ENCODE measurements at places on chromosomes 6 and 20. TPM values are rescaled to one million over a fixed set of nuclear protein-coding genes. Genes with fewer than 3 reads are reported as not detected.

DPPA5 gene
- total RNA-seq, result not detected

GRCh38 chr6:166251211-166251610 is 57.0 kb downstream of the PRR18 start:
- DNase-seq, result no peak

- no peak for DNase-seq
Observed at GRCh38 chr6:10363911-10364310, 51.0 kb downstream of the TFAP2A start.

DNA sequence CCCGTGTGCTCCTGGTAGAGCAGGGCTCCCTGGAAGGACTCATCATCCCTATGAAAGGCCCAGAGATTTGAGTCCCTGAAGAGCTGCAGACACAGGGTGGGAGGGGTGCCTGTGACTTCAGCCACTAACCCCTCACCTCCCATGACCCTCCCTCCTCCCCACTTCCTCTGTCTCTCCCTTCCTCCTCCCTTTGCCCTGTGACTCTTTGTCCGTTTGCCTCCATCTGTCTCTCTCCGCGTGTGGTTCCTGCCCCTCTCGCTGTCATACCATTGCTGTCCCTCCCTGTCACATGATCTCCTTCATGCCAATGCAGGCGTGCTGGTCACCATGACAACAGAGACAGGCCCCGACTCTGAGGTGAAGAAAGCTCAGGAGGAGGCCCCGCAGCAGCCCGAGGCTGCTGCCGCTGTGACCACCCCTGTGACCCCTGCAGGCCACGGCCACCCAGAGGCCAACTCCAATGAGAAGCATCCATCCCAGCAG is 19.0 kb downstream of the EPB41L1 start:
- DNase-seq, result peak; percentile 7

DNA sequence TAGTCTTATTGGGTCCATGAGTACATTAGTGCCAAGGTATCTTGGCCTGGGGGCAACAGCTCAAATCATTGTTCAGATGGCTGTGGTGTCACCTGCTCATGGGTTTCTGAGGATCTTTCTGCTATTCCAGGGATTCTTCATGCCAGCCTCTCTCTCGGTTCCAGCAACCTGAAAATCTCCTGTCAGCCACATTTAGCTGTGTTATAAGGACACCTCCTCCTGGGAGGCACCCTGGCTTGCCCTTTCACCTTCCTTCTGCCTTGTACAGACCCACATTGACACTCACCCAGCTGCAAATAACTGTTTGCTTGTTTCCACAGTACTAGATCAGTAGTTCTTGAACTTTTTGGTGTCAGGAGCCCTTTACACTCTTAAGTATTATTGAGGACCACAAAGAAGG is 159.9 kb downstream of the GRM4 start:
- no peak for DNase-seq

DNA sequence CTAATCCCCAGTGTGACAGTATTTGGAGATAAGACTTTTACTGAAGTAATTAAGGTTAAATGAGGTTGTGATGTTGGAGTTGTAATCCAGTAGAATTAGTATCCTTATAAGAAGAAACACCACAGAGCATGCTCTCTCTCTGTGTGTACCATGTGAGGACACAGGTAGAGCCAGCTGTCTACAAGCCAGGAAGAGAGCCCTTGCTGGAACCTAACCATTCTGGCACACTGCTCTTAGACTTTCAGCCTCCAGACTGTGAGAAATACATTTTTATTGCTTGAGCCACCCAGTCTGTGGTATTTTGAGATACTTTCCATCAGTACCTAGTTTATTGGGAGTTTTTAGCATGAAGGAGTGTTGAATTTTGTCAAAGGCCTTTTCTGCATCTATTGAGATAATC is 110.2 kb downstream of the PHF3 start:
- no peak for DNase-seq

MPIG6B gene
- total RNA-seq, result 0.16 TPM

- no peak for DNase-seq
Observed at GRCh38 chr6:3316331-3316730, 57.6 kb downstream of the PSMG4 start.

DNA sequence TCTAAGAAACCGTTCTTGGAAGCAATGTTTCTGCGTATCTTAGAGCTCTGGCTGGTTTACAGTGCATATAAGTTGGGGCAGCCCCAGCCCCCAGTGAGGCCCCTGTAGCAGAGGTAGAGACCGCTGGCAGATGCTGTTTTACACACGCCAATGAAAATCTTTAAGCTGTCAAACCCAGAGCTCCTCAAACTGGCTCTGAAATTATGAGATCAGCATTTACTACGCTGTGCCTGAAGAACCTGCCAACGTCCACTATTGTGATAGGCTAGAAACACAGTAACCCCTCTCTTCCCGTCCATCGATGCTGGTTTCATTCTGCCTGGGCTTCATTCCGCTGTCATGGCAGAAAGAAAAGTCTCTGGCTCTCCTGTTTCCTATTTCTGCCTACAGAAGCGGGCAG is 160.6 kb downstream of the SMOC2 start:
- DNase-seq, result no peak

BTNL2 gene
- total RNA-seq, result not detected

GRCh38 chr6:129679275-129679674 is 30.7 kb downstream of the ARHGAP18 start:
- DNase-seq, result no peak

GSS gene
- total RNA-seq, result 50.3 TPM

- DNase-seq, result no peak
Observed at GRCh38 chr6:168225471-168225911, 94.1 kb downstream of the DACT2 start.

OVOL2 gene
- not detected for total RNA-seq

SNAP25 gene
- not detected for total RNA-seq

- DNase-seq, result peak; percentile 21
Observed at GRCh38 chr6:89239338-89239737, 22.2 kb upstream of the GABRR1 start.

GRCh38 chr20:64099880-64100565 is 7.3 kb downstream of the NPBWR2 start:
- DNase-seq, result no peak

DNA sequence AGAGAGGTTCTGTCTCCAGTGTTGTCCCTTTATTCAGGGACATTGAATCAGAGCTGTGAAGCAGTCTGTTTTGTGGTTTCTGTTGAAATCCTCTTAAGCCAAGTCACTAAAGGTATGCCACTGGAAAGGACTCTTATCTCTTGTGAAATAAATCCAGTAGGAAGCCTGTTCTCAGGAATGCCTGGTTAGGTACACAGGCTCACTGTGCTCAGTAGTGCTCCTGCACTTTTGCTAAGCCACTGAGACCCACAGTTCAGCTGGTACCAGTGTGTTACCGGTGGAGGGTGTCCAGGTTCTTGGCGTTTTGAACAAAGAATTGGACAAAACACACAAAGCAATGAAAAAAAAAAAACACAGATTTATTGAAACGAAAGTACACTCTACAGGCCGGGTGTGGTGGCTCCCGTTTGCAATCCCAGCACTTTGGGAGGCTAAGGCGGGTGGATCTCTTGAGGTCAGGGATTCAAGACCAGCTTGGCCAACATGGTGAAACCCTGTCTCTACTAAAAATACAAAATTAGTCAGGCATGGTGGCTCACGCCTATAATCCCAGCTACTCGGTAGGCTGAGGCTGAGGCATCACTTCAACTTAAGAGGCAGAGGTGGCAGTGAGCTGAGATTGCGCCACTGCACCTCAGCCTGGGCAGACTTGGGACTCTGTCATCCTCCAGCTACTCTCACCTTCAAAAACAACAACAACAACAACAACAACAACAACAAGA is 186.1 kb downstream of the JARID2 start:
- no peak for DNase-seq

DNA sequence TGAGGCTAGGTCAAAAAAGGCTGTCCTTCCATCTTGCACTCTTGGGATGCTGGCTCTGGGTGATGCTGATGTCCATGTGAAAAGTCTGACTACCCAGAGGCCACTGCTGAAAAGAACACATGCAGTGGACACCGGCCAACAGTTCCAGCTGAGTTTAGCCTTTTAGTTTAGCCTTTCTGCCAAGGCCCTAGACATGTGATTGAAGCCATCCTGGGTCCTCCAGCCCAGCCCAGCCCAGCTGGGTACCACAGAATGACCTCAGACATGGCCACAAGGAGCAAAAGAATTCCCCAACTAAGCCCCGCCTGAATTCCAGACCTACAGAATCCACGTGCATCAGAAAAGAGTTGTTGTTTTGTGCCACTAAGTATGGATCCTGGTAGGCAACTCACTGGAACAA is 17.4 kb downstream of the PIGT start:
- no peak for DNase-seq

- DNase-seq, result no peak
Observed at GRCh38 chr6:39769012-39769411, 23.2 kb upstream of the DAAM2 start.

- no peak for DNase-seq
Observed at GRCh38 chr6:85764844-85765243, 122.2 kb upstream of the SYNCRIP start.

LZTS3 gene
- 1.6 TPM for total RNA-seq

DNA sequence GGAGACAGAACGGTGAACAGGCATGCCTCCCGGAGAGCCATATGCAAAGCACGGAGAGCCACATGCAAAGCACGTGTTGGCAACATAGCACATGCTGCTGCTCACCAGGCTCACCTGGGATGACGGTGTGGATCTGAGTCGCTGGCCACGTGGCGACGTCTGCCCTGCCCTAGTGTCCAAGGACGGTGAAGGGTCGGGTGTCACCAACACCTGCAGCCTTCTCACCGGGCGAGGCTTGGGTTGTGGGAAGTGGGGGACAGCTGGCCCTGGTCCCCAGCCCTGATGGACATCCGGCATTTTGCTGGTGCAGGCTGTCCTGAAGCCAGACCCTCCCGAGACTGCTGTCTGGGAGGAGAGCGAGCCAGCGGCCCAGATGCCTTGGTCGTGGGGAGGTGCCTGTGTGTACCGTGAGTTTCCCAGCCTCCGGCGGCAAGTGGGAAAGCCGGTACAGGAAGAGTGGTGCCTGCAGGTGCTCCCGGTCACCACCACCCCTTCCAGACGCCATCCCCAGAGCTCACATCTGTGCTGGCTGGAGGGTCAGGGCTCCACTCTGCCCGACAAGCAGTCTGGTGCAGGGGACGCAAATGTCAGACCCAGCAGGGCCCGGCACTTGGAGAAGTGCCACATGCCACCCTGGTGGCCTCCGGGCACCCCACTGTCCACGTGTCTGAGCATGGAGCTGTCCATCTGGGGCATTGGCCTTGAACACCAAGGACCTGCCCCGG is 5.9 kb upstream of the ADRM1 start:
- DNase-seq, result no peak

ABT1 gene
- total RNA-seq, result 45.8 TPM

GRCh38 chr6:27791182-27791943 is 120.8 kb downstream of the OR2B2 start:
- peak; percentile 57 for DNase-seq

RSPO3 gene
- total RNA-seq, result not detected

DNA sequence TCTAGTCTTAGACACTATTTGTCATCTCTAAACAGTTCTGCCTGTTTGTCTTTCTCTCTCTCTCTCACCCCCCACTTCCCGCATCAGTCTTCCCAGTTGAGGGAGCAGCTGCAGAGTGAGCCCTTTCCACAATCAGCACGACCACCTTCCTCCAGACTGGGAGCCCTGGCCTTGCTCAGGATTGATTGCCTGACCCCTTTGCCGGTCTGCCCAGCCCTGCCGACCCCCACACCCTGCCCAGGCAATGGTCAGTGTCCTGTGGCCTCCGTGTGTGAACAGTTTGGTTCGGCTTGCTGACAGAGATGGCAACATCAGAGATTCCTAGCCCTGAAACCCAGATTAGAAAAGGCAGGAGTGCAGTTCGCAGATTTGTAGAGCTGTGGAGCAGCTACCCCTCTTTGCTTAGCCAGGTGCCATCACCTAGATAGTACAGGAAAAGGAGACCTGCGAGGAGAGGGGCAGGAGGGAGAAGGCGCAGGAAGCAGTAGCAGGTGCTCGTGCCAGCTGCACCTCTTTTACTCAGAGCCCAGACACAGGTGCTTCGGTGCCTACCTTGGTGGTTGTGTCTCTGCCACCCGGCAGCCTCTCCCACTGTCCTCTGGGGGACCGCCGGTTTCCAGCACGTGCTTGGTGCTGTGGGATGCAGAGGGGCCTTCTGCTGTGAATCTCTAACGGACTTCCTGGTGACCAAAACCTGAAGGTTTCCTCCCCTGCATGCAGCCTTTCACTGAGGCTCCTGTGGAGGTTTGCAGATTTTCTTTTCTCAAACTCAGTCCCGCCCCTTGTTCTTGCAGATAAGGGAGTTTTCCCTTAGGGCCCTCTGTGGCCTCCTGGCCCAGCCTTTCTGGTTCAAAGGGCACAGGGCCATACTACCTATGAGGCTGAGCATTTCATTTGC is 92.4 kb downstream of the SCML4 start:
- DNase-seq, result peak; percentile 36

C6orf52 gene
- total RNA-seq, result 5.7 TPM

- DNase-seq, result no peak
Observed at GRCh38 chr6:116398316-116399010, 27.7 kb downstream of the DSE start.

DNA sequence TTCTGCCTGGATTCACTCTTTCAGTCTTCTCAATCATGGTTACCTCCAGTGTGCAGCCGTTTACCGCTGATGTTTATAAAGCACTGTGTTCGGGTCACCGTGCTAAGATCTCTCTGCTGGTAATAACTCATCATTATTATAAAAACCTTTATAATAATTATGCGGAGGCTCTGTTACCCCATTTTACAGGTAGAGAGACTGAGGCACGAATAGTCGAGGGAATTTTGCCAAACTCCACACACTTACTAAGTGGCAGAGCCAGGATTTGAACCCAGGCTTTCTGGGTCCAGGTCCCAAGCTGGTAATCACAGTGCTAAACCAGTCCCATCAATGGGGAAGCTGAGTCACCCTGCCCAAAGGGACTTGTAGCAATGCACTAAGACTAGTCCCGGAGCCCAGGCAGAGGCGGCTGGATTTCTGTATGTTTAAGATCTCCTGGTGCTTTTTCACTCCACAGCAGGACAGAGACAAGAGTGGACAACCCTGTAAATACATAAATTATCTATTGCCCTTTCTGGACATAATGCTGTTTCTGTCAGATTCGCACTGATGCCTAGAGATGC is 48.1 kb downstream of the SYNJ2 start:
- DNase-seq, result no peak

- DNase-seq, result no peak
Observed at GRCh38 chr6:74596588-74596987, 609.3 kb downstream of the COL12A1 start.

DNA sequence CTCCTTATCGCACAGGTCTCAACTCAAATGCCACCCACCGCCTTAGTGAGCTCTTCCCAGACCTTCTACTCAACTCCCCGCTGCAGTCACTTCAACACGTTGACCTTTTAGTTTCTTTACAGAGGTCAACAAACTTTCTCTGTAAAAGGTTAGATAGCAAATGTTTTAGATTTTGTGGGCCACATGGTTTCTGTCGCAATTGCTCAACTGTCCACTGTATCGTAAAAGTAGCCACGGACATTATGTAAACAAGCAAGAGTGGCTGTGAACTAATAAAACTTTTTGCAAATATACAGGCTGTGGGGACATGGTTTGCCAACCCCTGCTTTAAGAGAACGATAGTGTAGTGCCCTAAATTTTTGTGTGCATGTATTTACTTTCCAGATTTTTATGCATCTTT is 247.6 kb upstream of the TSHZ2 start:
- no peak for DNase-seq
